IPS DF 6.9 (cell line): ENCODE measurements at places on chromosomes 13 and 19.

- no peak for DNase-seq
These were observed at the start of gene ARHGAP45 for GRCh38 chr19:1066748-1067340. Gene ARHGAP45, plus strand, starts transcription at chr19:1067167. Its CDS starts 239 bp downstream, at chr19:1067406.

DNA sequence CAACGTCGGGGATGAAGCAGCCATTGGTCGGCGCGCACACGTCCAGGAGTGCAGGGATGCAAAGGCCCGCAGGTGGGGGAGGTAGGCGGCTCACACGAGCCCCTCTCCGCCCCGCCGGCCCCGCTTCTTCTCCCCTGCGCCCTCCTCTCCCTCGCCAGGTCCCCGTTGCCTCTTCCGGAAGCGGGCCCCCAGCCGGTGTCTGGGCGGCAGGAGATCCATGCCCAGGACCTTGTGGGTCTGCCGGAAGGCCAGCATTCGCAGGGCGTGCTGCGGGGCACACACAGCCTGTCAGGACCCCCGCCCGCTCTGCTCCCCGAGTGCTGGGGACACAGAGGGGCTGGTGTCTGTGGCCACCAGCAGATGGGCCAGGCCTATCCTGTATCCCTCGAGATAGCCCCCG is 19.7 kb upstream of the MATK start:
- no peak for DNase-seq

- no peak for DNase-seq
These were observed 99.6 kb downstream of the LIG4 start for GRCh38 chr13:108115738-108116137.

- no peak for DNase-seq
These were observed 18.8 kb downstream of the ZC3H4 start for GRCh38 chr19:47094557-47095475.

- no peak for DNase-seq
These were observed 38.4 kb downstream of the BRD4 start for GRCh38 chr19:15293781-15294491.

DNA sequence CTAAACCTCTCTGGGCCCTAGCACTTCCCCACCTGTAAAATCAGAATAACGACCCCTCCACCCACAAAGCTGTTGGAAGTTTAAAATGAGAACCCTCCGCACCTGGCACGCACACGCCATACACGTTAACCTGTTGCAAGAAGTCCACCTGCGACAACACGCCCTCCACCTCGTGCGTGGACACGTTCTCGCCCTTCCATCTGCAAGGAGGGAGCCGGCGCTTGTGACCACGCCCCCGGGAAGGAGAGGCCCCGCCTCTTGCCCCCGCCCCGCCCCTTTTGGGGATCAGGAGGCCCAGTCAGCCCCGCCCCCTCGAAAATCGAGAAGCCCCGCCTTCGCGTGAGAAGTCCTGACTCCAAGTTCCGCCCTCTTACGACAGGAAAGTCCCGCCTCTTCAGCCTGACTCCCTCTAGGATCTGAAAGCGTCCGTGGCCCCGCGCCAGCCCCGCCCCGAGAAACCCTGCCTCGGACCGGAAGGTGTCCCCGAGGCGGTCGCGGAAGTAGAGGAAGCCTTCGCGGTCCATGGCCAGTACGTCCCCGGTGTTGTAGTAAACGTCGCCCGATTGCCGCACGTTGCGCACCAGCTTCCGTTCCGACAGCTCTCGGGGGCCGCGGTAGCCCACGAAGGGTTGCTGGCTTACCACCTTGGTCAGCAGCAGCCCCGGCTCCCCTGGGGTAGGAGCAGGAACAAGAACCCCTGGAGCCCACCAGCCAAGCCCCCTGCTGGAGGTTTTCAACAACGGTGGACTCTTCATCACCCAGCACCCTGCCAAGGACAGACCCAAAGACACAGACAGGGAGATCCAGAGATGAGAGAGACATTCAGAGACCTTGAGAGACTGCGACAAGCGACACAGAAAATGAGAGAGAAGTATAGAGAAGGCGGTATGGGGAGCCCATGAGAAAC is 12.5 kb downstream of the SLC27A5 start:
- peak; percentile 88 for DNase-seq

- no peak for DNase-seq
These were observed 319.4 kb upstream of the HTR2A start for GRCh38 chr13:47216176-47216822.

- DNase-seq = no peak
These were observed 4.8 kb upstream of the HIPK4 start for GRCh38 chr19:40394816-40395210.

DNA sequence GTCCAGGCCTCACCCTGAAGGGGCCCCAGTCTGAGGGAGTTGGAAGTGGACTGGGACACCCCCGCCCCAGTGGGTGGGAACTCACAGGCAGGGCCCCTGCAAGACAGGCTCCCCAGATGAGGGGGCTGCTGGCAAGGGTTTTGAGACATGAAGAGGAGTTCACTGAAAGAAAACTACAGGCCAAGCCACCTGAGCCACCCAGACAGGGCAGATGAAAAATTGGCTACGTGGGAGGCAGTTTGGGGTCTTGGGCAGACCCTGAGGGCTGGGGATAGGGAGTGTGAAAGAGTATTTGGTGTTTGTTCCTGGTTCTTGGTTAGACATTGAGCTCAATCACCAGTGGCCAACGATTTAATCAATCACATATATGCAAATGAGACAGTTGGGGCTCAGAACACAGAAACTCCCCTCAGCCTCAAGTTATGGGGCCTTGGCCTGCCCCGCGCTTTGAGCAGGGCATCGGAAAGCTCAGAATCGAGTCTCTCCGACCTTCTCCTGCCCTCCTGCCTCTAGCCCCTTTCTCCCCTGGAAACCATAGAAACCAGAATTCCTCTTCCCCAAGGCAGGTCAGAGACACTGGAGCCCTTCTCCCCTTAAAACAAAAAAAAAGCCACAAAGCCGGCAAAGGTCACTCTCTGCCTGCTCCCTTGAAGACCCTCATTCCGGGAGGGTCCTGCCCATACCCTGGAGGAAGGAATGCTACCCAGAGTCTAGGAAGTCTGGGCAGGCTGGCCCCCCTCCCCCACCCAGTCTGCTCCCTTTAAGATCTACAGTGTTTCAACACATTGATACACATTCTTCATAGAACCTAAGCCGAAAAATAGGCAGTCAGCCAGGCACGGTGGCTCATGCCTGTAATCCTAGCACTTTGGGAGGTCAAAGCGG is 1.3 kb upstream of the ISYNA1 start:
- DNase-seq = no peak

DNA sequence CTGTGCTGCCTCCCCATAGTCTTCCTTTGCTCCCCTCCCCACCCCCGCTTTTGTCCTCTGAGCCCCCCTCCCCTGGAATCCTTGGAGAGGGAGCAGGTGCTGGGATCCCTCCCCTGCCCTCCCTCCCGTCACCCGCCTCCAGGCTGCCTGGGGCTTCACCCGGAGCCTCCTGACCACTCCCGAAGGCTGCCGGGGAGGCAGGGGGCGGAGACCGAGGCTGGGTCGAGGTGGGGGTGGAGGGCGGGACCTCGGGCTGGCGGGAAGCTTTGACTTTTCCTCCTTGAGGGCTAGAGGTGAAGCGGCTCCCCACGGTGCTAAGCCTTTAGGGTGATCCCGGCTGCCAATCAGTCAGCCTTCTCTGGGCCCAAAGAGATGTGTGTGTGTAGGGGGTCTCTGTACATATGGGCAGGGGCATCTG is 1.5 kb downstream of the KMT5C start:
- no peak for DNase-seq

DNA sequence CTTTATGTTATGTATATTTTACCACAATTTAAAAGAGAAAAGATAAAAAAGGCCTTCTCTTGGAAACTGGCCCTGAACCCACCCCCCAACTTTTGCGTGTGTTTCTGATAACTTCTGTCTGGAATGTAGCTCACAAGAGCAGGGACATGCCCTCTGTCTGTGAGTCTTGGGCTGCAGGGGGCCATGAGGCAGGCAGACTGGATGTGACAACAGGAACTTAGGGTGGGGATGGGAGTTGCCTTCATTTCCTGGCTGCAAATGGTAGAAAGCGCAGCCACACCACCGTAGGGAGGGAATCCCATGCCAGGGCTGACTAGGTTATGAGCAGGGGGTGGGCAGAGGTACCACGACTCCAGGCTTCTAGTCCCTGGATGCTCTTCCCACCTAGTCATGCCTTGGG is 21.9 kb downstream of the CILP2 start:
- no peak for DNase-seq

- no peak for DNase-seq
These were observed 138.5 kb downstream of the KLF12 start for GRCh38 chr13:73995736-73996135.

DNA sequence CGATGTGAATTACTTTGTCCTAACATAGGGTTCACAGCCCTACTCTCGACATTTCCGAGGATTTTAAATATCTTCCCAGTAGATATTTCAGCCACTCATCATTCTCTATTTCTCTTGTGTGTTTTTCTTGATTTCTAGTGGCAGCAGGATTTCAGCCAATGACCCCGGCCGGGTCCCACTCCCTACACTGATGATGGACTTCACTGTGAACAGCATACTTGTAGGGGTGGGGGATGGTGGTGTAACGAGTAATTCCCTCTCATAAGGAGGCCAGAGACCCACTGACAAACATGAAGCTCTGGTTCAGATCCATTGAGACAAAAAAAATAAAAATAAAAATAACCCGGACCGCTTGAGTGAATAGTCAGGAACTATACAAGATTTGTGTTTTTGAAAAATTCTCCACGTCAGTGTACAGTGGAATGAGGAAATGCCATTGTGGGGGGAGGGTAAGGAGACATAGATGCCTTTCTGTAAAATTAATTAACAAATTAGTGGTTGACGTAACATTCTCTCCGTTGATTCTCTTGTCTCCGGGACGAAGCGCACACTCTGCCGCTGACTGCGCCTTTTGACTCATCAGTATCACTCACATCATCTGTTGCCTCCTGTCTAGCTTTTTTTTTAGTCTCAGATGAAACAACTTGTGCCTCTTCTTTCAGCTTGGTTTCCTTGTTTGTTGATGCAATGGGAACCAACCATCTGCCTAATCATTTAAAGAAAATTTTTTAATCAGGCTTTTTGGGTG is 48.8 kb upstream of the IRS2 start:
- no peak for DNase-seq

- no peak for DNase-seq
These were observed 27.8 kb downstream of the MAN2B1 start for GRCh38 chr19:12638611-12639182.

GRCh38 chr19:11397089-11397610 is 13.0 kb upstream of the EPOR start:
- no peak for DNase-seq

GRCh38 chr13:85853161-85853894 is 54.1 kb upstream of the SLITRK6 start:
- no peak for DNase-seq

GRCh38 chr13:29515372-29515771 is 80.1 kb downstream of the SLC7A1 start:
- DNase-seq = no peak

GRCh38 chr19:13977803-13978202 is 25.5 kb downstream of the DCAF15 start:
- DNase-seq = no peak

GRCh38 chr19:10895920-10896319 is 24.6 kb downstream of the CARM1 start:
- DNase-seq = no peak

DNA sequence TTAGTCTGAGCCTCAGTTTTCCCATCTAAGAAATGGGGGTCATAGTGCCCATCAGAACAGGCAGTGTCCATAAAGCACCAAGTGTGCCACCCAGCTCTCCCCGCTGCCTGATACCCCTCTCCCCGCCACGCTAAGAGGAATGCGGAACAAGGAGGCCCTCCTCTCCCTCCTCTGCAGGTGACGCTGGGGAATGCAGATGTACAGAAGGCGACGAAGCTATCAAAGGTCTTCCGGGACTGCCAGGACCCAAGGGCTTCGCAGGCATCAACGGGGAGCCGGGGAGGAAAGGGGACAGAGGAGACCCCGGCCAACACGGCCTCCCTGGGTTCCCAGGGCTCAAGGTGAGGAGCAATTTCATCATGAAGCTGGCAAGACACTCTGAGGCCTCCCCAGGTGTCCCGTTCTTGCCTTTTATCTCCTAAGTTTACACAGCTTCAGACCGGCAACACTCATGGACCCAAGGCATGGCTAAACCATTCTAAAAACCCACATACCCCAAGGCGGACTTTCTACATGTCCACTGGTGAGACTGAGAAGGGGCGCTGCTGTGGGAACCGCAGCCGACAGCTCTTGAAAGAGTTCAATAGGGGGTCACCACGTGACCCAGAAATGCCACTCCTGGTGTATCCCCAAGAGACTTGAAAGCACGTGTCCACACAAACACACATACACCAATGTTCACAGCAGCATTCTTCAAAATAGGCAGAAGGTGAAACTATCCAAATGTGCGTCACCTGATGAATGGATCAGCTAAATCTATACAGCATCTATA is 102.7 kb downstream of the RAB20 start:
- DNase-seq = no peak

GRCh38 chr13:113622791-113623490 is 35.1 kb downstream of the ATP4B start:
- no peak for DNase-seq

DNA sequence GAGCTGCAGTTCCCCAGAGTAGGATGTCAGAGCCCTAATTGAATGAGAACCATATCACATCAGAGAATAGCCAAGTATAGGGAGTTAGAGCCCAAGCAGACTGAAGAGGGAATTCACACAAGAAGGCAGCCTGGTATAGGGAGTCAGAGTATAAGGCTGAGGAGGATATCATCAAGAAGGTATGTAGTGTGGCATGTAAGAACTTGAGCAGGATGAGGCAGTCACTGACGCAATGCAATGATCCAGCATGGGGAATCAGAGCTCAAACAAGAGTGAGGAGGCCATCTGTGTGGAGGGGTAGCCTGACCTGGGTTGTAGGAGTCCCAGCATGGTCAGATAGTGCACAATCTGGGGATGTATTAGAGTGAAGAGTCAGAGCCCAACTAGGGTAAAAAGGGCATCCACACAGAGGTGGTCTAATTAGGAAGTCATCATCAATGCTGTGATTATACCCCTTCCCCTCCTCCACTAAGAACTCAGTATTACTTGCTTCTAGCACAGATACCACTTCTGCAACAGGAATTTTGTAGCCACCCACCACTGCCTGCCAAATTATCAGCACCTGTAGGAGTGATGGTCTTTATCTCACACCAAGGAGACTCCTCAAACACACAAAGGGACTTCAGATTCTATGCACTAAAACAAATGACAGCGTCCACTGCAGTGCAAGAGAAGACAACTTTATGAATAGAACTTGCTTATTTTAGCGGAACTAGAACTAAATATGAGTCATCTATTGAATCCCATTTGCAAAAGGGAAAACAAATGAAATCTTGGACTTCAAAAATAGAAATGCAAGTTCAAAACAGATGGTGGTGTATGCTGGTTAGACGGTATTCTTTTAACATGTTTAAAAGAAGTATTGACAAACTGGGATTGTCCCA is 107.2 kb downstream of the FNDC3A start:
- no peak for DNase-seq

- DNase-seq = peak; percentile 43
These were observed 1395.8 kb downstream of the SLITRK5 start for GRCh38 chr13:89066868-89067466.
